ENCODE measurements at places on chromosomes 5 and 9.

- no peak for DNase-seq
These were observed 5.4 kb downstream of the IGIP start for GRCh38 chr5:140130949-140131733.

- DNase-seq = no peak
These were observed 1.2 kb downstream of the JAK2 start for GRCh38 chr9:4986296-4986695.

GRCh38 chr5:171639205-171639621 is 146.4 kb upstream of the SMIM23 start:
- DNase-seq = no peak

DNA sequence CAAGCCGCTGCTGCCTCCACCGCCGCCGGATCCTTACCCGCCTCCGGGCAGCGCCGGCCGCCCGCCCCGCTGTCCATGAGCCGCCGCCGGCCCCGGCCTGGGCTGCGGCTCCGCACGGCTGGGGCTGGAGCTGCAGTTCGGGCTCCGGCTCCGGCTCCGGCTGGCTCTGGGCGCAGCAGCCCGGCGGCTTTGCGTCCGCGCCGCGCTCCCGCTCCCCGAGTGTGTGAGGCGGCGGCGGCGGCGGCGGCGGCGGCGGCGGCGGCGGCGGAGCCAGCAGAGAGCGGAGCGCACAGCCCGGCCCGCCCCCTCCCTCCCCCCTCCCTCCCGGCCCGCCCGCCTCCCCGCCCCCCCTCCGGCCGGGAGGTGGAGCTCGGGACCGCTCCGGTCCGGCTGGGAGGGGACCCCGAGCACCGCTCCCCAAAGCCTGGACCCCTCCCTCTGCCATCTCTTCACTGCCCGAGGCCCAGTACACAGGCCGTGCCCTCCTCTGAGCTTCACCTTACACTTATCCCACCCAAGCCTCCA is at the start of gene PCDH1:
Gene PCDH1, minus strand, starts transcription at position 225 of the 525 bp plus-strand sequence. Its CDS starts 148 bp downstream, at position 77.
- DNase-seq = no peak

DNA sequence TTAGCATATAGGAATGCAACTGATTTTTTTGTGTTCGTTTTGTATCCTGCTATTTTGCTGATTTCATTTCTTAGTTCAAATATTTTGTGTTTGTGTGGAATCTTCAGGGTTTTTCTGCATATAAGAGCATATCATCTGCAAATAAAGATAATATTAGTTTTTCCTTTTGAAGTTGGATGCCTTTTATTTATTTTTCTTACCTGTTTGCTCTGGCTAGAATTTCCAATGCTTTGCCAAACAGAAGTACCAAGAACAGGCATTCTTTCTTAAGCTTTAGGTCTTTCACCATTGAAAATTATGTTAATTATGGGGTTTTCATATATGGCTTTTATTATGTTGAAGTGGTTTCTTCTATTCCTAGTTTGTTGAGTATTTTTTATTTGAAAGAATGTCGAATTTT is 505.1 kb upstream of the DMAC1 start:
- no peak for DNase-seq
